ENCODE measurements at places on chromosomes 13 and 19. TPM values are rescaled to one million over a fixed set of nuclear protein-coding genes. Genes with fewer than 3 reads are reported as not detected.

Gene TMC4
- 28.0 TPM for total RNA-seq

DNA sequence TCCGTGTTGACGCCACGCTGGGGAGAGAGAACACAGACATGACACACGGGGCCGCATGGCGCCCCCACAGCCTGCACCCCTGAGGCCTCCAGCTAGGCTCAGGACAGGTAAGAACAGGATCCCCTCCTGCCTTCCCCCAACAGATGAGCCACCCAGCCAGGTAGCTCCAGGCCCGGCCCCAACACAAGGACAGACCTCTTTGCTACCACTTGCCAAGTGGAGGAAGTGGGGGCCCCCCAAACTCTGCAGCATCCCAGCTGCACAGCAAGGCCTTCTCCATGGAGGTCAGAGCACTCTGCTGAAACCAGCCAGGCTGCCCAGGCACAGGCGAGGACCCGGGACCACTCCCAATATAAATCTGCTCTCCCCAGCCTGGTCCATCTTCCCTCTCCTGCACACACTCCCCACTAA is 31.5 kb downstream of the PEPD start:
- DNase-seq, result no peak
- H3K27ac ChIP-seq, result no peak overlapping the region
- H3K4me3 ChIP-seq, result no peak overlapping the region
- H3K4me1 ChIP-seq, result no peaks in the 10 kb centered on the region
- H3K36me3 ChIP-seq, result peaks cover 29% of the 10 kb centered on the region
- H3K27me3 ChIP-seq, result no peaks in the 10 kb centered on the region

DNA sequence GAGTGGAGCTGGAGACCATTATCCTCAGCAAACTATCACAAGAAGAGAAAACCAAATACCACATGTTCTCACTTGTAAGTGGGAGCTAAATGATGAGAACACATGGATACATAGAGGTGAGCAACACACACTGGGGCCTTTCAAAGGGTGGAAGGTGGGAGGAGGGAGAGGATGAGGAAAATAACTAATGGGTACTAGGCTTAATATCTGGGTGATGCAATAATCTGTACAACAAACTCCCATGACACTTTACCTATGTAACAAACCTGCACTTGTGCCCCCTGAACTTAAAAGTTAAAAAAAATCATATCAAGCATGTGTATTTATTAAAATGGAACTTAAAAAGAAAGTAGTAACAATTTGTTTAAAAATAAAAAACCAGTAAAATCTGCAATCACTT is 5.0 kb downstream of the SIGLEC14 start:
- no peak overlapping the region for H3K4me3 ChIP-seq
- no peaks in the 10 kb centered on the region for H3K4me1 ChIP-seq
- no peak for DNase-seq
- H3K27ac ChIP-seq, result no peak overlapping the region
- peaks cover 3% of the 10 kb centered on the region for H3K36me3 ChIP-seq
- H3K27me3 ChIP-seq, result peaks cover 45% of the 10 kb centered on the region

- no peaks in the 10 kb centered on the region for H3K27me3 ChIP-seq
- no peaks in the 10 kb centered on the region for H3K4me1 ChIP-seq
- no peak for DNase-seq
These were observed 48.5 kb downstream of the NBEA start for GRCh38 chr13:34990399-34991214.

Gene ERICH4
- not detected for total RNA-seq
